ENCODE measurements at places on chromosomes 3 and 15. TPM values are rescaled to one million over a fixed set of nuclear protein-coding genes. Genes with fewer than 3 reads are reported as not detected.
A peak's percentile ranks its signal among the peaks of the same experiment; 100 is the strongest.

The CHSY1 gene
- total RNA-seq: 22.1 TPM

The TMEM62 gene
- 33.9 TPM for total RNA-seq

The CELSR3 gene
- 0.87 TPM for total RNA-seq

The JAGN1 gene
- 32.4 TPM for total RNA-seq

- H3K27me3 ChIP-seq: no peaks in the 10 kb centered on the region
- no peak overlapping the region for H3K27ac ChIP-seq
- H3K4me1 ChIP-seq: no peaks in the 10 kb centered on the region
- peaks cover 8% of the 10 kb centered on the region for H3K36me3 ChIP-seq
- DNase-seq: no peak
Measured at GRCh38 chr3:149701977-149702350, 44.1 kb upstream of the WWTR1 start.

DNA sequence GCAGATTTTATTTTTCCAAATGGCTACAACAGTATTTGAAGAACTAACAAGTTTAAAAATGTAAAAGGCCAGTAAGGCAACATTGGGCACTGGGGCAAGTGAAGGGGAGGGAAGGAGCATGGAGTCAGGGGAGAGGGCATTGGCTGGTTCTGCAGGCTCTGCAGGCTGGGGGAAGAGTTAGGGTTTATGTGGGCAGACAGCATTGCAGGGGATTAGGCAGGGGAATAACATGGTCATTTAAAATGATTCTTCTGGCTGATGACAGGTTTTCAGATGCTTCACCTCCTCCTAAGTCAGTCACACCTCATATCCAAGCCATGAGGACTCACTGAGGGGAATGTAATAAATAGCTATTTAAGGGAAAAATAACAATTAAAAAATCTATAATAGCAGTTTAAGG is 52.6 kb downstream of the BTD start:
- H3K27me3 ChIP-seq: no peaks in the 10 kb centered on the region
- H3K4me3 ChIP-seq: no peak overlapping the region
- peak overlapping the region; percentile 10 for H3K27ac ChIP-seq
- no peaks in the 10 kb centered on the region for H3K4me1 ChIP-seq
- no peak for DNase-seq

- H3K36me3 ChIP-seq: no peaks in the 10 kb centered on the region
- no peak overlapping the region for H3K4me3 ChIP-seq
- H3K27me3 ChIP-seq: no peaks in the 10 kb centered on the region
Measured at GRCh38 chr3:20511863-20512505, 326.0 kb upstream of the SGO1 start.

DNA sequence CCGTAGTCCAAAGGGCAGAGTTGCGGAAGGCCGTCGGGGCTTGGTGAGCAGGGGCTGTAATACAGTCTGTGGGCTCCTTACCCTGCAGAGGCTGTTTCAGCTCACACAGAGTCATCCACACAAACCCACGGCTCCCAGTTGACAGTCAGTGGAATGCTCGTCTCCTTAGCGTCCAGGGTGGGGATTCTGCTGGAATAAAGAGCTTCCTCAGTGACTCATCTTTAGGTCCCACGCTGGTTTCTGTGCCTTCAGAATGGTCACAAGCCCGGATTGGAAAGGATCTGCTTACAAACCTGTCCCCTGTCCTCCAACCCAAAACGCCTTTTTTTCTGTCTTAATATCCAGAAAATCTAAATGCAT is 201.3 kb upstream of the TPM1 start:
- H3K4me3 ChIP-seq: no peak overlapping the region
- no peaks in the 10 kb centered on the region for H3K4me1 ChIP-seq
- no peaks in the 10 kb centered on the region for H3K36me3 ChIP-seq

DNA sequence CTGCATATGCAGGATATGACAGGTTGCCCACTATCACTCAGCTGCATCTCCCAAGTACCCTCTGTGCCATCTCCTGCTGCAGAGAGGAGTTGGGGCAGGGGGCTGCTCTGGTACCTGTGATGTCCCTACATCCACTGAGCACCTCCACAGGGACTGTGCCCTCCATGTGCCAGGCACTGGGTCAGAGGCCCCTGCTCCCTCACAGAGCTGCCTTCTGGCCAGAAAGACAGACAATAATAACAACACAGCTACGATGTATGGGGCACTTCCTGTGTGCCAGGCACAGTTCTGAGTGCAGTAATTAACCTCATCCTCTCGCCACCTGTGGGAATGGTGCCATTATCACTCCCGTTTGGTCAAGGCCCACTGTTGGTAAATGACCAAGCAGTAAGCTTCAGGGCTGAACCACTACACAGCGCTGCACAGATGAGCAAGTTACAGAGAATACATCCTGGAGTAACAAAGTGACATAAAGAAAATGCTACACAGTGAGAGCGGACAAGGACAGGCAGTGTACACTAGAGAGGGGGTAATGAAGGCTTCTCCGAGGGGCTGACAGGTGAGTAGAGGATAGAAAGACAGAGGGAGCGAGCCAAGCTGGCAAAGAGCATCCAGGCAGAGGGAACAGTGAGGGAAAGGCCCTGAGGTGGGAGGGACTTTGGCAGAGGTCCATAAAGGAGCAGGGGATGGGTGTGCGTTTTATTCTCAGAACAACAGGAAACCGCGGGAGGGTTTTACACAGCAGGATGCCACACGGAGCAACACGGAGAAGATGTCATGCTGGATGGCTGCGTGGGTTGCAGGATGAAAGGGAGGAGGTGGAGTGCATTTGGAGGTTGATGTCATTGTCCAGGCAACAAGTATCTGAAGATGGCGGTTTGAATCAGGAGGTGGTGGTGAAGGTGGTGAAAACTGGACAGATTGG is 13.6 kb downstream of the WNT7A start:
- H3K36me3 ChIP-seq: no peaks in the 10 kb centered on the region
- no peak overlapping the region for H3K27ac ChIP-seq
- no peaks in the 10 kb centered on the region for H3K27me3 ChIP-seq
- no peaks in the 10 kb centered on the region for H3K4me1 ChIP-seq
- no peak for DNase-seq

GRCh38 chr3:129304146-129304961 is 25.7 kb downstream of the HMCES start:
- DNase-seq: no peak
- no peaks in the 10 kb centered on the region for H3K36me3 ChIP-seq
- H3K27ac ChIP-seq: peak overlapping the region; percentile 82
- peaks cover 6% of the 10 kb centered on the region for H3K4me1 ChIP-seq

DNA sequence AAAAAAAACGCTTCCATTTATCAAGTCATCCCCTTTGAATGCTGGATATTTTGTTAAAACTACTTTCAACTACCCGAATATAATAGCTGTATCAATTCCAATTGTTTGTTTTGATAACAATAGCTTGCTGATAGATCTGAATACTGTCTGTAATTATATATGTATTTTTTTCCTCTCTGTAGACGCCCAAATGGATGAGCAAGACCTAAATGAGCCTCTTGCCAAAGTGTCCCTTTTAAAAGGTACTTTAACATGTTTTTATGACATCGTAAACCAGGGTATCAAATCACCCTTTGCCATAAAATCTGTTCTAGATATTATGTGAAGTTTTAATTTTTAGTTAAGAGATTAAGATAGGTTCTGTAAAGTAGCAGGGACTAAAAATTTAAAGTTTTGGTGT is 111.5 kb upstream of the FLNB start:
- H3K27me3 ChIP-seq: no peaks in the 10 kb centered on the region
- H3K36me3 ChIP-seq: no peaks in the 10 kb centered on the region
- H3K4me1 ChIP-seq: no peaks in the 10 kb centered on the region
- peak overlapping the region; percentile 63 for H3K27ac ChIP-seq

GRCh38 chr3:43621656-43622432 is at the start of gene ANO10:
Gene ANO10 (minus strand): TSS chr3:43622011. CDS start chr3:43605852, 16,159 bp downstream.
- H3K27me3 ChIP-seq: no peaks in the 10 kb centered on the region
- H3K4me1 ChIP-seq: no peaks in the 10 kb centered on the region
- H3K4me3 ChIP-seq: peak within 1 kb of the TSS; percentile 86
- peak; percentile 95 for DNase-seq
- H3K27ac ChIP-seq: peak within 1 kb of the TSS; percentile 94

GRCh38 chr3:16871915-16872842 is 12.6 kb upstream of the PLCL2 start:
- no peaks in the 10 kb centered on the region for H3K27me3 ChIP-seq
- no peaks in the 10 kb centered on the region for H3K36me3 ChIP-seq
- no peak overlapping the region for H3K4me3 ChIP-seq
- DNase-seq: no peak
- no peaks in the 10 kb centered on the region for H3K4me1 ChIP-seq
- H3K27ac ChIP-seq: no peak overlapping the region

- H3K27ac ChIP-seq: no peak overlapping the region
Measured at GRCh38 chr3:159739166-159739565, 249.5 kb upstream of the IL12A start.

GRCh38 chr3:66423791-66424190 is 77.0 kb downstream of the LRIG1 start:
- H3K36me3 ChIP-seq: peaks cover 18% of the 10 kb centered on the region
- H3K27ac ChIP-seq: no peak overlapping the region
- no peak for DNase-seq
- H3K4me1 ChIP-seq: peaks cover 57% of the 10 kb centered on the region
- no peak overlapping the region for H3K4me3 ChIP-seq
- no peaks in the 10 kb centered on the region for H3K27me3 ChIP-seq

DNA sequence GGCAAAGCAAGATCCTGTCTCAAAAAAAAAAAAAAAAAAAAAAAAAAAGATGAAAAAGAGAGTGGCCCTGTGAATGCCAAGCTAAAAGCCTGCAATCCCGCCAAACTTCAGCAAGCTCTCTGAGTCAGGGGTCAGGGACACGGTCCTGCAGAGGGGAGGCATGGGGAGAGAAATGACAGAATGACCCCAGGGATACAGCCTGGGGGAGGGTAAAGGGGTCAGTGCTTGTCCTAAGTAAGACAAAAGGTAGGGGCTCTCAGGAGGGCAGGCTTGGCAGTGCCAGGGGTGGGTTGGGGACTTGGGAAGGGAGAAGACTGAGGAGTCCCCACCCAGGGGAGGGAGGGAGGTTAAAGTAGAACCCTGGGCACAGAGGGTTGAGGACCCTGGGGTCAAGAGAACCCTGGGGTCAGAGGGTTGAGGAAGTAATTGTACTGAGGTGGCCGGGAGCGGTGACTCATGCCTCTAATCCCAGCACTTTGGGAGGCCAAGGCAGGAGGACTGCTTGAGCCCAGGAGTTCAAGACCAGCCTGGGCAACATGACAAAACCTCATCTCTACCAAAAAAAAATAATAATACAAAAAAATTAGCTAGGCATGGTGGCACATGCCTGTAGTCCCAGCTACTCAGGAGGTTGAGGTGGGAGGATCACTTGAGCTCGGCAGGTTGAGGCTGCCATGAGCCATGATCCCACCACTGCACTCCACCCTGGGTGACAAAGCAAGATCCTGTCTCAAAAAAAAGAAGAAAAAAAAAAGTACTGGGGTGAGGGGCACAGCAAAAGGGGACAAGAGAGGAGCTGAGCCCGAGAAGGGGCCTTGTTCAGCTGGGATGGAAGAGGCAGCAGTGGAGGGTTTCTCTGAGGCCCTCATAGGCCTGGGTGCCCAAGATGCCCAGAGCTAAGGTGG is 5.2 kb upstream of the SEMA3B start:
- H3K36me3 ChIP-seq: no peaks in the 10 kb centered on the region
- H3K27me3 ChIP-seq: no peaks in the 10 kb centered on the region
- H3K27ac ChIP-seq: peak overlapping the region; percentile 98
- no peak overlapping the region for H3K4me3 ChIP-seq
- DNase-seq: no peak

- H3K36me3 ChIP-seq: no peaks in the 10 kb centered on the region
- no peak overlapping the region for H3K27ac ChIP-seq
- no peaks in the 10 kb centered on the region for H3K27me3 ChIP-seq
- H3K4me1 ChIP-seq: no peaks in the 10 kb centered on the region
- DNase-seq: no peak
Measured at GRCh38 chr3:73186741-73187140, 125.3 kb downstream of the EBLN2 start.

DNA sequence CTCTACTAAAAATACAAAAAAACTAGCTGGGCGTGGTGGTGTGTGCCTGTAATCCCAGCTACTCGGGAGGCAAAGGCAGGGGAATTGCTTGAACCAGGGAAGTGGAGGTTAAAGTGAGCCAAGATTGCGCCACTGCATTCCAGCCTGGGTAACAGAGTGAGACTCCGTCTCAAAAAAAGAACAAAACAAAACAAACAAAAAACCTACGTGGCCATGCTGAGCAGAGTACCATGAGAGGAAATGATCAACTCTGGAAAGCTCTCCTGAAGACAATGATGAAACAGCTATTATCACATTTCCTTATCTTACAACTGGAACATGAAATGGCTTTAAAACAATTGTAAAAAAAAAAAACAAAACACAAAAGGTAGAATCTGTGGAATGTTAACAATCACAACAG is 75.2 kb downstream of the CHSY1 start:
- H3K27me3 ChIP-seq: no peaks in the 10 kb centered on the region
- H3K4me1 ChIP-seq: peaks cover 32% of the 10 kb centered on the region
- DNase-seq: no peak
- no peak overlapping the region for H3K4me3 ChIP-seq
- H3K27ac ChIP-seq: no peak overlapping the region

GRCh38 chr3:46948830-46949671 is 27.5 kb downstream of the CCDC12 start:
- H3K27ac ChIP-seq: no peak overlapping the region
- DNase-seq: no peak
- peaks cover 11% of the 10 kb centered on the region for H3K36me3 ChIP-seq
- H3K4me1 ChIP-seq: no peaks in the 10 kb centered on the region
- H3K27me3 ChIP-seq: no peaks in the 10 kb centered on the region
- H3K4me3 ChIP-seq: no peak overlapping the region

DNA sequence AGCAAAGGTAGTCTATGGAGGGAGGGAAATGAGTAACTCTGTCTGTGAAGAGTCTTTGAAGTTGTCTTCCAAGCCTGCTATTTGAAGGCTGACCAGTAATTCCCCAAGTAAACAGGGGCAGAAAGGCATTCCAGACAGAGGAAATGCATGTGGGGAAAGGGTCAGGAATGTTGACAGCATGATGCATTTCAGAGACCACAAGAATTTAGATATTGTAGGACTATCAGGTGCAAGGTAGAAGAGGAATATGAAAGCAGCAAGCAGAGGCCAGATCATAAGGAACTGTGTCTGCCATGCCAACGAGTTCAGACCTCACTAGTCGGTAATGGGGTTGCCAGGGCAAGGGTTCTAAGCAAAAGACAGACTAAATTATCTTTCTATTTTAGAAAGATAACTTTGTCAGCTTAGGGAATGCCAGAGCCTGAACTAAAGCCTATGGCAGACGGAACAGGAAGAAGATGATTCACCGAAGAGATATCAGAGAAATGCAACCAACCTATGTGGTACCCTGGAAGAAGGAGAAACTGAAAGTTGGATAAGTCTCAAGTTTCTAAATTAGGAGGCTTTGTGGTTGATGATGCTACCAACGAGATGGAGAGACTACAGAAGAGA is 327.0 kb upstream of the RORA start:
- H3K27me3 ChIP-seq: no peaks in the 10 kb centered on the region
- H3K27ac ChIP-seq: no peak overlapping the region
- no peak overlapping the region for H3K4me3 ChIP-seq

DNA sequence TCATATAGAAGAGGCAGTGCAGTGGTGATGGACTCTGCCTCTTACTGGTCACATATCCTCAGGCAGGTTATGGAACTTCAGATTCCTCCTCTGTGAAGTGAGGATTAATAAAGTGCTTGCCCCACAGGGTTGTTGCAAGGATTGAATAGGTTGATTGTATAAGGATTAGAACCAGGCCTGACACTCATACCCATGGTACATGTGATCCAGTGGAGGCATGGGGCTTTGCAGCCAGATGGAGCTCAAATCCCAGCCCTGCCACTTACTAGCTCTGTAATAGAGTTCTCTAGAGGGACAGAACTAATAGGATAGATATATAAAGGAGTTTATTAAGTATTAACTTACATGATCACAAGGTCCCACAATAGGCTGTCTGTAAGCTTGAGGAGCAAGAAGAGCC is 184.6 kb upstream of the EIF1B start:
- H3K4me3 ChIP-seq: no peak overlapping the region
- H3K27ac ChIP-seq: no peak overlapping the region
- no peaks in the 10 kb centered on the region for H3K27me3 ChIP-seq
- no peaks in the 10 kb centered on the region for H3K4me1 ChIP-seq

GRCh38 chr3:141840737-141841544 is 35.5 kb upstream of the ATP1B3 start:
- no peaks in the 10 kb centered on the region for H3K27me3 ChIP-seq
- DNase-seq: no peak
- no peak overlapping the region for H3K27ac ChIP-seq
- no peaks in the 10 kb centered on the region for H3K36me3 ChIP-seq
